Mesothelial cell of epicardium (in vitro differentiated cells): ENCODE measurements at places on chromosomes 1 and 21. TPM values are rescaled to one million over a fixed set of nuclear protein-coding genes. Genes with fewer than 3 reads are reported as not detected.

Gene RAB13
- total RNA-seq, result 87.7 to 92.0 TPM (median 90.2 TPM) in 3 replicates

- DNase-seq, result no peak
Measured at GRCh38 chr1:87004857-87005256, 90.4 kb downstream of the HS2ST1 start.

DNA sequence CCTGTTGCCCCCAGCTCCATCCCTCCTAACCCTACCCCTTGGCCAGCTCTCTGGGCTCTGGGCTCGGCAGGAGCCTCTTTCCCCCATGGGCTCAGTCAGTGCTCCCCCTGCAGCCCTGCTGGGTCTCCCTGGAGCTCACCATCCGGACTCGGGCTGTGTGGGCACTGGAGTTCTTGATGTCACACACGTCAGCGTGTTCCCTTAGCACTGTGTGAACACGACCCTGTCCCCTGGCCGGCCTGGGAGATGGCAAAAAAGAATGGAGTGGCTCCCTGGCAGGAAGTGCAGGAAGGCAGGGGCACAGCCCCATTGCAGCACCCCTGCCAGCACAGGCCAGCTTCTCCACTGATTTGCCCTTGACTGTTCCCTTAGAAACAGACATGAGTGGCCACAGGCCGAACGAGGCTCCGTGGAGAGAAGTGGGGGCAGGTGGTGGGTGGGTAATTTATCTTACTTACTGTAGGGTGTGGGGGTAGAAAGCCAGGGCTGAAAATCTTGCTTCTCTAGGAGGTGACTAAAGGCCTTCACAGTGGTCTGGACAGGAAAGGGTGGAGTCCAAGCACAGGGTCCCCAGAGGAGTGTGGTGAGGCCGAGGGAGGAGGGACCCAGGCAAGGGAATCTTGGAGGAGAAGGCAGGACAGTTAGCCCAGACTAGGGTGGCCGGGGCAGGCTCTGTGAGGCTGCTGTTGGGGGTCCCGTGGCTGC is 381.7 kb upstream of the VAMP3 start:
- peak; percentile 37 for DNase-seq

GRCh38 chr1:5223206-5223605 is 568.8 kb downstream of the AJAP1 start:
- DNase-seq, result no peak

DNA sequence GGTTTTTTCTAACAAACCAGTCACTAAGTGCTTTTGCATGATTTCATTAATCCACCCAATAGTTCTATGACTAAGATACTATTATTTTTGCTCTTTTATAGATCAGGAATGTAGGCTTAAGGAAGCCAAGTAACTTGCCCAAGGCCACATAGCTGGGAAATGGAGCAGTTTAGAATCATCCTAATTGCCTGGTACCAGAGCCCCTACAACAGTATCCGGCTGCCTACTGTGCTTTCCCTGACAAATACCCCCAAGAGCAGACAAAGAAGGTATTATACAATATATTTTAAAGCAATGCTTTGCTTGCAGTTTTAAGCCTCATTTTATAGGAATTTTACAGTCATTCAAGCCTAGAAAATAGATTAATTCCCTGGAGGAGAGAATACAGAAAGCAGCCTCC is 45.5 kb upstream of the RASAL2 start:
- no peak for DNase-seq

DNA sequence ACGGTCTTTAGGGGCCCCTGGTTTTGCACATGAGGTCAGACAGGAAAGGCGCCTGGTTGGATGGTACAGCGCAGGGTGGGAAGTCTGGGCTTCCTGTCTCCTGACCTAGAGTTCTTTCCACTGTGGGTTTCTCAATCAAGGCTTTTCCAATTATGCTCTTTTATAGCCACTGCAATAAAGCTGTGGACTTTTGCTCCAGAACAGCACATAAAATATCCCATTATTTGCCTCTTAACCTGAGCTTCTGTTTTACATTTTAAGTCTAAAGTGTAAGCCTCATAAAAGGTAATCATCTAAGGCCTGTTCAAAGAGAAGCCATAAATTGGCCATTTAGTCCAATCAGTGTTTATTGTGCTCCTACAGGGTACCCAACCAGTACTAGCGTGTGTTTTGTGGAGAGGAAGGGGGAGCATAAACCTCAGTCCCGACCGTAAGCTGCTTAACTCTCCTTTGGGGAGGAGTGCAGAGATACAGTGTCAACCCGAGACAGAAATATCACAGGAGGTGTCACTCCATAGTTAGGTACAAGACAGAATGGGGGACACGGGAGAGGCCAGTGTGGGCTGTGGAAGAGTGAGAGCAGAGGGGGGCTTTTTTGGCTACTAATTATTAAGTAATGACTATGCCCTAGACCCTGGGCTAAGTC is 270.0 kb downstream of the TRABD2B start:
- DNase-seq, result no peak

DNA sequence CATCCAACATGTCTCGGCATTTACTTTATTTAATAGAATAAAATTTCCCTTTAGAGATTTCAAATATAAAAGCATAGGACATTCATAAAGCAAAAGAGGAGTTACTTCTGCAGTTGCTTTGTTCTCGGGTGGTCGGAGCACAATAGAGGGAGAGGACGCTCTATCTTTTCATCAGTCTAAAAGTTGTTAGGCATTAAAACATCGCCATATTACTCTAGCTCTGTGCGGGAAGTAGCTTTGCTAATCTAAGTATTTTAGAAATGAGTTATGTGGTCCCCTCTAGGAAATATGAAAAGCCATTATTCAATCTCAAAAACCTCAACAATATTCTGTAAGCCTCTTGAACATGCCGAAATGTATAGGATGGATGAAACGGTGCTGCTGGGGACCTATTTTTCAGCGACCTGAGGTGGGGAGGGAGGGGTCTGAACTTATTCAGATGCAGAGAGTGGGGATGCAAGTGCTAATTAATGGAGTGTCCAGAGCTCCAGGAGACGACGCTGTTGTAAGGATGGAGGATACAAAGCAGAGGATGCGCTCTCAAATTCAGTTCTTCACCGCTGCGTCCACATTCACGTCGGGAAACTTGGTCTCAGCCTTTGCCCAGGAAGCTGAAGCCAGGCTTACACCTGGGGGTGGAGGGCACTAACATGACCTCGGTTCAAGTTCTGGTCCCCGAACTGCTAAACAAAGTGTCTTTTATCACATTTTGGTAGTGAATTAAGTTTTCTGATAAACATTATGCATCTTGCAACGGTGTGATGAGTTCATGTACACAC is 6.3 kb downstream of the CDKN2C start:
- DNase-seq, result no peak
